Stimulated activated memory B cell treated with anti-CD40 and anti-IgM and Interleukin-4, amounts not matched to agents 10 μg/mL and 1 μg/mL and 100 μg/mL, for 72 hours (primary cell): ENCODE measurements at places on chromosomes 7 and 10.

DNA sequence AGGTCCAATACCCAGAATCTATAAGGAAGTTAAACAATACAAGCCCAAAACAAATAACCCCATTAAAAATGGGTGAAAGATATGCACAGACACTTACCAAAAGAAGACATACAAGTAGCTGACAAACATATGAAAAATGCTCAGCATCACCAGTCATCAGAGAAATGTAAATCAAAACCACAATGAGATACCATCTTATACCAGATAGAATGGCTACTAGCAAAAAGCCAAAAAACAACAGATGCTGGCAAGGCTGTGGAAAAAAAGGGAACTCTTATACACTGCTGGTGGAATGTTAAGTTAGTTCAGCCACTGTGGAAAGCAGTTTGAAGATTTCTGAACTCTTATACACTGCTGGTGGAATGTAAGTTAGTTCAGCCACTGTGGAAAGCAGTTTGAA lies 331.1 kb downstream of the KIF20B start:
- no peak overlapping the region for H3K27ac ChIP-seq
- no peaks in the 10 kb centered on the region for H3K36me3 ChIP-seq
- H3K27me3 ChIP-seq, result no peaks in the 10 kb centered on the region
- ATAC-seq, result no peak

GRCh38 chr7:51316666-51317581 lies at the start of gene COBL:
Gene COBL, minus strand, starts transcription at chr7:51316809. Its CDS starts 176 bp downstream, at chr7:51316633.
- H3K4me3 ChIP-seq, result peak within 1 kb of the TSS; percentile 9
- no peaks in the 10 kb centered on the region for H3K36me3 ChIP-seq
- peaks cover 37% of the 10 kb centered on the region for H3K27me3 ChIP-seq
- peak; percentile 4 for ATAC-seq
- H3K4me1 ChIP-seq, result peaks cover 6% of the 10 kb centered on the region
- no peak within 1 kb of the TSS for H3K27ac ChIP-seq

- no peaks in the 10 kb centered on the region for H3K27me3 ChIP-seq
- H3K4me1 ChIP-seq, result no peaks in the 10 kb centered on the region
- no peaks in the 10 kb centered on the region for H3K36me3 ChIP-seq
- ATAC-seq, result no peak
These were observed 147.9 kb downstream of the DGKB start for GRCh38 chr7:14754631-14755030.

GRCh38 chr7:131688738-131689661 lies 132.6 kb upstream of the PODXL start:
- peak; percentile 56 for ATAC-seq
- H3K27me3 ChIP-seq, result peaks cover 83% of the 10 kb centered on the region
- H3K4me3 ChIP-seq, result no peak overlapping the region

- H3K36me3 ChIP-seq, result no peaks in the 10 kb centered on the region
- no peaks in the 10 kb centered on the region for H3K27me3 ChIP-seq
- no peak overlapping the region for H3K4me3 ChIP-seq
- H3K4me1 ChIP-seq, result no peaks in the 10 kb centered on the region
These were observed 9.7 kb upstream of the EDRF1 start for GRCh38 chr10:125709553-125710474.

DNA sequence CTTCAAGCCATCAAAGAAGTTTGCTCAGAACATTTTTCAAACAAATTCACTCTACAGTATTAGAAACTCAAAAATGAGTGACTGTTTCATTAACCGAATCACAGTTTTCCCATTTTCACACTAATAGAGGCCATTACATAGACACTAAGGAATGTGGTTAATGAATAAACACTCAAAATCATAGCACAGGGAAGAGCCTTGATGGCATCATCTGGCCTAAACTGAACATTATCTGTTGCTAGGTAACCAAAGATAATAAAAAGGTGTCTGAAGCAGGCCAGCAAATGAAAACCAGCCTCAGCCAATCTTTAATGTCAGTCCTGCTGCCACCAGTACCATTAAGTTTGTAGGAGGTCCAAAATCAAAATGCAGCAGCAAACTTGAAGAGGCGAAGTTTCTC lies 492.4 kb upstream of the STEAP1 start:
- no peaks in the 10 kb centered on the region for H3K4me1 ChIP-seq
- H3K27me3 ChIP-seq, result no peaks in the 10 kb centered on the region
- no peak overlapping the region for H3K27ac ChIP-seq
- no peaks in the 10 kb centered on the region for H3K36me3 ChIP-seq
- ATAC-seq, result no peak

- H3K27me3 ChIP-seq, result no peaks in the 10 kb centered on the region
- ATAC-seq, result no peak
- H3K27ac ChIP-seq, result peak overlapping the region; percentile 91
- peak overlapping the region; percentile 21 for H3K4me3 ChIP-seq
- H3K36me3 ChIP-seq, result peaks cover 14% of the 10 kb centered on the region
These were observed 12.6 kb downstream of the USP6NL start for GRCh38 chr10:11598712-11599397.

- no peak overlapping the region for H3K4me3 ChIP-seq
- H3K36me3 ChIP-seq, result no peaks in the 10 kb centered on the region
- no peaks in the 10 kb centered on the region for H3K27me3 ChIP-seq
- peak; percentile 57 for ATAC-seq
These were observed 75.1 kb downstream of the EBF3 start for GRCh38 chr10:129888784-129889616.

- no peak for ATAC-seq
- H3K27me3 ChIP-seq, result no peaks in the 10 kb centered on the region
- peaks cover 6% of the 10 kb centered on the region for H3K36me3 ChIP-seq
These were observed 34.9 kb downstream of the CHST15 start for GRCh38 chr10:124058346-124059003.

DNA sequence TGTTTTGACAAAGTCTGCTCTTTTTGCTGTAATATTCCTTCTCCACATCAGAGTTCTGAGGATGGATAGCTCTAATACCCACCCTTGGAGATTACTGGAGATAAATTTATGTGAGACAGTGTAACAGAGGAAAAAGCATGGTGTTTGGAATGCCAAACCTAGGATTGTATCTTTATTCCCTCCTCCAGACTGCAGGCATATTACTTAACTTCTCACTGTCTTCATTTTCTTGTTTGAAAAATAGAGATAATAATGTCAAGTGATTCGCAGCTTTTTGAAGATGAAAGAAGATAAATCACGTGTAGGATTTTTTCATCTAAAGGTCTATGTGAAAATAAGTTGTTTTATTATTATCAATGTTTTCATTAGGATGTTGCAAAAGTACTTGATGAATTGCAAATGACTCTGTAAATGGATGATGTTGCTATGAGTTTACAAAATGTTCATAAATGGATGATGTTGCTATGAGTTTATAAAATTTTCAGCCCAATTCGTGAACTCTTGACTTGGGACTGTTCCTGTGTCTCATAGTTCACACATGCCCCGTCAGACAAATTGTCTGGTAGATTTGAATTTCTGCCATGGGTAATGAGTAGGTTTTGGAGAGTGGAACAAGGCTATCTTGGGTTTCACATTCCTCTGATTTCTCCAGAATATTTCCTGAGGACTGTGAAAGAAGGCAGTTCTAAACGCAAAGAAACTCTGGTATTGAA lies 113.1 kb upstream of the IGFBP3 start:
- no peaks in the 10 kb centered on the region for H3K27me3 ChIP-seq
- no peaks in the 10 kb centered on the region for H3K4me1 ChIP-seq
- ATAC-seq, result no peak

DNA sequence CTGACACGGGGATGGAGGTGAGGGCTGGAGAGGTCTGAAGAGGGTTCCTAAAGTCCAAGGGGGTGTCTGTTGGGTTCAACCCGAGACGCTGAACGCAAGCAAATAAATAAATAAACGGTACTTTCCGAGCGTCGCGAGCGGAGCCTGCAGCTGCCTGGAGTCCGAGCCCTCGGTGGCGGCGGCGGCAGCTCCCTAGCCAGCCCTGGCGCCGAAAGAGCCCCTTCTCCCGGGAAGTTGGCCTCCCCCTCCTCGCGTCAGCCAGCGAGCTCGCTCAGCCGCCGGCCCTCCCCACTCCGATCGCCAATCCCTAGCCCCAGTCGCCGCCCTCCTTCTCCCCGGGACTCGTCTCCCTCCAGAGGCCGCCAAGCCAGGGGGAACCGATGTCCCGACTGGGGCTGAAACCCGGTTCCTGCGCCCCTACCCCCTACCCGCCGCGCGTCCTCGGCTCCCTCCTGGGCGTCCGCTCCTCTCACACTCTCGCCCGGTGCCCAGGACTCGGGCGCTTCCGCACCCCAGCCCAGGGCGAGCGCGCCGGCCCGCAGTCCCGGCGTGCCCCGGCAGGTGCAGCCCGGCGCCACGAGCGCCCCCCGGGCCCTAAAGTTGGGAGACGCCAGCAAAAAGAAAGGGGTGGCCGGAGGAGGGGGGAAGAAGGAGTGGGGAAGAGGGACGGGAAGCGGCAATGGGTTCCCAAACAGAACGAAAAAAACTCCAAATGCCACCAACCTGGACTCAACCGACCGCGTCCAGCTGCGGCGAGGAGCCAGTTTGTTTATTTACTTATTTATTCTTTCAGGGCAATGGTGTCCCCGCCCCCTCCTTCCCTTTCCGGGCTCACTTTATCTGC lies at the start of gene GFRA1:
GFRA1 (minus strand) TSS at position 767 of the 844 bp plus-strand sequence. CDS start 1,177 bp downstream, outside the sequence.
- ATAC-seq, result no peak
- H3K4me3 ChIP-seq, result peak within 1 kb of the TSS; percentile 53
- H3K27ac ChIP-seq, result no peak within 1 kb of the TSS
- no peaks in the 10 kb centered on the region for H3K36me3 ChIP-seq
- H3K4me1 ChIP-seq, result peaks cover 19% of the 10 kb centered on the region

DNA sequence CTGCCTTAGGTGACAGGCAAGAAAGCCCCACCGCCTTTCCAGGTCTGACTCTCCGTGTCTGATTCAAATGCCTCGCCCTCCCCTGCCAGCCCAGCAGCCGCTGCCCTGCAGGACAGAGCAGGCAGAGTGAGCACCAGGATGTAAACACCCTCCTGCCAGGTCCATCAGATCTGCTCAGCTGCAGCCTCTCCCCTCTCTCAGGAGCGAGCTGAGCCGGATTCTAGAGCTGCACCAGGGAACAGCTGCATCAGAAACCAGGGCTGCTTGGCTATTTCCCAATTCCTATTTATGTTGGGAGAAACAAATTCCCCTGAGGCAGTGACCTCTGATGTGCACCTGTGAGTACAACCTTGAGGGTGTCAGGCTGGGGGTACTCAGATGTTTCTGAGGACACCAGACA lies 121.5 kb upstream of the ZMIZ1 start:
- peaks cover 25% of the 10 kb centered on the region for H3K27me3 ChIP-seq
- no peak for ATAC-seq
- H3K4me1 ChIP-seq, result no peaks in the 10 kb centered on the region
- H3K27ac ChIP-seq, result no peak overlapping the region

- H3K4me1 ChIP-seq, result peaks cover 44% of the 10 kb centered on the region
- H3K36me3 ChIP-seq, result no peaks in the 10 kb centered on the region
- no peak for ATAC-seq
- H3K27ac ChIP-seq, result peak overlapping the region; percentile 96
- H3K4me3 ChIP-seq, result no peak overlapping the region
These were observed 14.0 kb upstream of the BLNK start for GRCh38 chr10:96285331-96285752.

DNA sequence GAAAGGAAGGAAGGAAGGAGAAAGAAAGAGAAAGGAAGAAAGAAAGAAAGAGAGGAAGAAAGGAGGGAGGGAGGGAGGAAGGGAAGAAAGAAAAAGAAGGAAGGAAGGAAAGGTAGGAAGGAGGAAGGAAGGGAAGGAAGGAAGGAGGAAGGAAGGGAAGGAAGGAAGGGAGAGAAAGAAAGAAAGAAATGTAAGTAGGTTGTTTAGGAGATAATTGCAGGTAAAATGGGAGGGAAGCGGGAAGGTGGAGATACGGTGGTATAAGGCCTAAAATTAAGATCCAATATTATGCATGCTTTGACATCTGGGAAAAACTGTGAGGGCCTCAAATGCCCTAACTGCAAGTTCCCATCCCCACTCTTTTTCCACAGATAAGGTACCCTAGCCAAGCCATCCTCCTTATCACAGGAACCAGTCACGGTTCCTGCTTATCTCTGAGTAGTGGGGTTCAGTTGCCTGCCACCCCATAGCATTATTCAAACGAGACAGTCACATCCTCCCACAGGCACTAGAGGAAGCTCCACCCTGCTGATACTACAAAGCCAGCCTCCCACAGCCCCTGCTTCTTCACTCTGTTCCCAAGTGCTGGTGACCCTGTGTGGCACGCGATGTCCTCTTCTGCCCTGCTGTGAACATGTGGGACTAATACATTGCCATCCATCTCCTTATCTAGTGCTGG lies 28.7 kb downstream of the ST8SIA6 start:
- peaks cover 44% of the 10 kb centered on the region for H3K27me3 ChIP-seq
- H3K36me3 ChIP-seq, result no peaks in the 10 kb centered on the region
- ATAC-seq, result peak; percentile 31
- H3K27ac ChIP-seq, result no peak overlapping the region

DNA sequence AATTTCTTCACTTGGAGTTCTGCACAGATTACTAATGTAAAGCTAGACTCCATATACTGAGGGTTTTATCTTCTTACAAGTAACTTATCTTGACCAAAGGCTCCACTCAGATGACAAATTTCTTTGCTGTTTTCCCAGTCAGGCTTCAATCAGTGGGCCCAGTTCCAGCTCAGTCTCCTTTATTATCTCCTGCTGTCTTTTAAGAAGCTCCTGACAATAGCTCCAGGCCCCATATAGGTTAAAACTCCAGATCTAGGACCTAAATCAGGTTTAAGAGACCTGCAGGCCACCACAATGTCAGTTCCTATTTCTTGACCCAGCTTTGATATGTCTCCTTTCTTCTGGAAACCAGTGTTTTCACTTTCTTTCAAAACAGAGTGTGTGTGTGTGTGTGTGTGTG lies 165.2 kb downstream of the RELN start:
- no peaks in the 10 kb centered on the region for H3K36me3 ChIP-seq
- H3K4me3 ChIP-seq, result no peak overlapping the region
- no peak overlapping the region for H3K27ac ChIP-seq
- H3K27me3 ChIP-seq, result no peaks in the 10 kb centered on the region
- no peak for ATAC-seq

DNA sequence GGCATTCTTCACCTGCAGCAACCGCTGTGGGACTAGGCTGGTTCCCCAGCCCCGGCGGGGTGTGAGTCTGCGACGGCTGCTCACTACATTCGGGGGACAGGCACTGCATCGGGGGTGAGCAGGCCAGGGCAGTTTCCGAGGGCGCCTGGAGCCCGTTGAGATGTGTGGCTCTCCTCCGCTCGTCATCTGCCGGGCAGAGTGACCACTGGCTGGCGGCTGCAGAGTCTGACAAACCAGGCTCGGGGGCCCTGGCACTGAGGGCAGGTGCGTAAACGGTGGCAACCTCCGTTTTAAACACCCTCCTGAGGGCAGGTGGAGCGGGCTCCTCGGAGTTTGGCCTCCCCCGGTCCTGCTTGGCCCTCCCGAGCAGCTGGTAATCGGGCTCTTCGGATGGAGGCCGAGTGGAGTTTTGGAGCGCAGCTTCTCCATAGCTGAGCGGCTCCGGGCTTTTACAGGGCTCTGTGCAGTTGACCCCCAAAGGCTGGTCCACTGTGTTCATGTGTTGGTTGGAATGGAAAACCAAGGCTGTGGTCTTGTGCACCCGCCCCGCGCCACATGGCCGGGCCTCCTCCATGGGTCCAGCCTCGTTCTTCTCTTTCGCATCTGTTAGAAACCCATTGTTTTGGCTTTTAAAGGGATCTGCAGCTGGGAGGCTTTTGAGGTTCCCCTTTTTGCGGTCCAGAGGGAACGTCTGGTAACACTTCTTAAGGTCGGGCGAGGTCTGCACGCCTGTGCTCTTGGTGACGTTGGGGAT lies 20.9 kb downstream of the INSYN2A start:
- no peak overlapping the region for H3K4me3 ChIP-seq
- no peak for ATAC-seq
- H3K27ac ChIP-seq, result no peak overlapping the region
- H3K27me3 ChIP-seq, result no peaks in the 10 kb centered on the region
- H3K4me1 ChIP-seq, result no peaks in the 10 kb centered on the region
- H3K36me3 ChIP-seq, result no peaks in the 10 kb centered on the region

- H3K4me3 ChIP-seq, result peak overlapping the region; percentile 75
- H3K27ac ChIP-seq, result peak overlapping the region; percentile 46
- H3K36me3 ChIP-seq, result no peaks in the 10 kb centered on the region
- peak; percentile 41 for ATAC-seq
- H3K27me3 ChIP-seq, result no peaks in the 10 kb centered on the region
These were observed 750.1 kb upstream of the SORCS1 start for GRCh38 chr10:107914450-107915214.
